Tibial artery (tissue), 4 donors: ENCODE measurements at places on chromosomes 11 and 22.
A peak's percentile ranks its signal among the peaks of the same experiment; 100 is the strongest.

GRCh38 chr11:38460896-38461295, 1862.9 kb upstream of the RAG2 start:
- H3K27ac ChIP-seq: peak overlapping the region; percentile 21
- H3K36me3 ChIP-seq: no peaks in the 10 kb centered on the region
- H3K27me3 ChIP-seq: no peaks in the 10 kb centered on the region

GRCh38 chr11:65900125-65900898, at the start of gene FOSL1:
TSS of gene FOSL1 (minus strand) at chr11:65900388. CDS start at chr11:65900339, 49 bp downstream.
- H3K36me3 ChIP-seq: no peaks in the 10 kb centered on the region
- DNase-seq: peak; percentile 84
- H3K4me3 ChIP-seq: peak within 1 kb of the TSS; percentile 63
- H3K4me1 ChIP-seq: peaks cover 19% of the 10 kb centered on the region

DNA sequence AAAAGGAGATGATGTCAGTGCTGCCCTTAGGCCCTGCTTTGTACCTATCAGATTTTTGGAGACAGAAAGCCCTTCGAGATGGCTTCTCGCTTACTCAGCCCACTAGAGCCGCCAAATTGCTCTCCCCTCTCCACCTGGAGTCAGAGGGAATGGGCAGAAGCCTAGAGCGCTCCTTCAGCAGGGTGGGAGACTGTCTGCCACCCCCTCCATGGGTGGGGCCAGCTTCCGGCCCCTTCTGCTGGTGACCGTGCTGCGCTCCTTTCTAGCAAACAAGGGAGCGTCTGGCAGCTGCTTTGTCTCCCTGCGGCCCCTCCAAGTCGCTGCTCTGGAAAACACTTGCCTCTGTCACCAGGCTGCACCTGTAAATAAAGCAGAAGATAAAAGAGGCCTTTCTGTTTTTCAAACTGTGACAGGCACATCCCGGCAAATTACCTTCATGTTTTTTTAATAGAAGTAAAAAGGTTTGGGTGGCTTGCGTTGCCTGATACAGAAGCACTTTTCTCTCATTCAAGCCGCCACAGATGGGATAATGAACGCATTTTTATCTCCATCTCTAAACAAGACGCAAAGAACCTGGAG, 145.7 kb upstream of the NECTIN1 start:
- no peak for DNase-seq
- H3K36me3 ChIP-seq: no peaks in the 10 kb centered on the region
- peaks cover 10% of the 10 kb centered on the region for H3K4me1 ChIP-seq
- no peak overlapping the region for H3K27ac ChIP-seq

- no peaks in the 10 kb centered on the region for H3K27me3 ChIP-seq
- no peaks in the 10 kb centered on the region for H3K4me1 ChIP-seq
- no peak overlapping the region for H3K4me3 ChIP-seq
- H3K36me3 ChIP-seq: no peaks in the 10 kb centered on the region
- no peak overlapping the region for H3K27ac ChIP-seq
These were observed 120.3 kb upstream of the FAT3 start for GRCh38 chr11:92104349-92104748.

- H3K27me3 ChIP-seq: no peaks in the 10 kb centered on the region
- H3K27ac ChIP-seq: no peak overlapping the region
- no peak overlapping the region for H3K4me3 ChIP-seq
- no peaks in the 10 kb centered on the region for H3K4me1 ChIP-seq
These were observed 14.3 kb downstream of the TRIM22 start for GRCh38 chr11:5703741-5704536.

GRCh38 chr11:10225553-10225952, 68.5 kb downstream of the SBF2 start:
- no peak for DNase-seq
- H3K4me1 ChIP-seq: no peaks in the 10 kb centered on the region
- H3K27me3 ChIP-seq: no peaks in the 10 kb centered on the region

GRCh38 chr11:62925308-62925707, 4.1 kb upstream of the CHRM1 start:
- H3K4me1 ChIP-seq: peaks cover 44% of the 10 kb centered on the region
- peaks cover 77% of the 10 kb centered on the region for H3K27me3 ChIP-seq
- no peak overlapping the region for H3K27ac ChIP-seq
- no peak overlapping the region for H3K4me3 ChIP-seq

DNA sequence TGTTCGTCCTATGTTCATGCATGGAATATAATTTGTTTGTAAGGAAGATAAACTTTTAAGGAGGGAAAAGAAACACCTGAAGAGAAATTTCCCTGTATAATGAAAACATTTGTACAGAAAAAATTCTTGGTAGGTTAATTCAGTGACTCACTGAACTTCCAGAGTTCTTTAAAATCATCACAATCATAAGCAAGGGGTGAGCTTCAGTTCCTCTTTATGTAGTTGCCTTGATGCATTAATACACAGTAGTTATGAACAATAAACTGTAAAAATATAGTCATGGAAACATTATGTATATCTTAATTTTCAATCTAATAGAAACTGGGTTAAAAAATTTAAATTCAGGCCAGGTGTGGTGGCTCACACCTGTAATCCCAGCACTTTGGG, 1.1 kb upstream of the C11orf65 start:
- H3K4me1 ChIP-seq: no peaks in the 10 kb centered on the region
- no peak overlapping the region for H3K27ac ChIP-seq
- peaks cover 3% of the 10 kb centered on the region for H3K36me3 ChIP-seq
- H3K27me3 ChIP-seq: no peaks in the 10 kb centered on the region

- H3K4me3 ChIP-seq: no peak overlapping the region
- no peak overlapping the region for H3K27ac ChIP-seq
- H3K27me3 ChIP-seq: no peaks in the 10 kb centered on the region
- H3K4me1 ChIP-seq: peaks cover 32% of the 10 kb centered on the region
- no peak for DNase-seq
These were observed 310.8 kb upstream of the PITPNB start for GRCh38 chr22:28229566-28230485.

GRCh38 chr22:48568736-48569330, 1258.8 kb downstream of the BRD1 start:
- H3K27me3 ChIP-seq: peaks cover 26% of the 10 kb centered on the region
- H3K4me3 ChIP-seq: no peak overlapping the region
- H3K36me3 ChIP-seq: no peaks in the 10 kb centered on the region

DNA sequence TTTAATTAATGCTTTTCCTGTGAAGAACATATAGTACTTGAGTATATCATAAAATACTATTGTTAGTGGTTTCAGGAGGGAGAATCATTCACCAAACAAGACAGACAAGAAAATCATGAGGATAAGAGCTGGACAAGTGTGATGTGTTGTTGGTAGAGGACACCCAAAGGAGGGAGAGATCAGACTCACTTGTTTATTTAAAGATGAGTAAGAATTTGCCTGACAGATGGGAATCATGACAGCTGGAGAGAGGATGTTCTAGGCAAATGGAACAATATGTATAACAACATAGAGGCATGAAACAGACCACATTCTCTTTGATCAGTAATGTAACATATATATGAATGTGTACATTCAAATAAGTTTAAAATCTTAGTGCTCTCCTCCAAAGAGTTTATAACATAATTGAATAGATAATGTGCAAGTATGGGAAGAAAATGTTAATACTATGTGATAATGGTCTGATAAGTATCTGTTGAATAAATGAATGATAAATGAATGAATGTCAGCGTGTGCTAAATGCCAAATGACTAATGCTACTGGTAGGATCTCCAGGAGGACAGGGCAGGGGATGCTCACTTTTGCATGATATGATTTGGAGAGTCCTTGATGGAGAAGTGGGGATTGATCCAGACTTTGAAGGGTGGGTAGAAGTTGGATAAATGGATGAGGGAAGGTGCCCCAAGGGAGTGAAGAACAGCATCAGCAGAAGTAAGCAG, 228.9 kb upstream of the SORL1-AS1 start:
- DNase-seq: no peak
- H3K4me3 ChIP-seq: no peak overlapping the region
- H3K4me1 ChIP-seq: peaks cover 9% of the 10 kb centered on the region
- H3K36me3 ChIP-seq: no peaks in the 10 kb centered on the region
- no peak overlapping the region for H3K27ac ChIP-seq
